ENCODE measurements at places on chromosomes 3 and 15.

DNA sequence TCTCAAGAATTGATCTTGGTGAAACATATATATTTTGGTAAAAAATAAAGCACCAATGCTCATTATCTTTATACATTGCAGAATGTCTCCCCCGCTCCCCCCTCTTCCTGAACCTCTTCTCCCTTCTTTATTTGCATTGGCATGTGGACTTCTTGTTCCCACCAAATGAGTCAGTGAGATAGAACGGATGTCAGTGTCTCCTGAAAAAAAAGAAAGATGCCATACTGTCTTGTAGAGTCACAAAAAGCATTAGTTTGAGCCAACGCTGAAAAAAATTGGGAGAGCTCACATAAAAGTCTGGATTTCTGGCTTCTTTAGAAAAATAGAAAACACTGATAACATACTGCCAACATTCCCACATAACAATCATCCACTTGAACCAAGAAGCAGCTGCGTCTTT is 32.0 kb upstream of the STXBP5L start:
- peak; percentile 22 for DNase-seq

DNA sequence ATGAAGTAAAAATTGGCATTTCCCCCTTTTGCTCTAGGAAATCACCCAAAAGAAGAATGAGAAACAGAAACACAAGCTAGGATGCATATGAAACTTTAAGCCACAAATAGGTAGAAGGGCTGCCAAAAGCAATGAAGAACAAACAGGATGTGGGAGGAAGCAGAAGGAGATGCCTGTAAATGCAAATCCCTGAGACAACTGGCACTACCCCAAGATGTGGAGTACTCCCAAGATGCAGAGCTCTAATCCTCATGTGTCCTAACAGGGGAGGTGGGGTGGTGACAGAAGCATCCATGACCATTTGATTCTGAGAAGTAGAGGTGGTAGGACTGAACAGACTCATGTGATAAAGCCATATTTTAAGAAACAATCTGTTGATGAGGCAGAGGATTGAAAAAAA is 31.9 kb upstream of the ZNF280D start:
- no peak for DNase-seq

DNA sequence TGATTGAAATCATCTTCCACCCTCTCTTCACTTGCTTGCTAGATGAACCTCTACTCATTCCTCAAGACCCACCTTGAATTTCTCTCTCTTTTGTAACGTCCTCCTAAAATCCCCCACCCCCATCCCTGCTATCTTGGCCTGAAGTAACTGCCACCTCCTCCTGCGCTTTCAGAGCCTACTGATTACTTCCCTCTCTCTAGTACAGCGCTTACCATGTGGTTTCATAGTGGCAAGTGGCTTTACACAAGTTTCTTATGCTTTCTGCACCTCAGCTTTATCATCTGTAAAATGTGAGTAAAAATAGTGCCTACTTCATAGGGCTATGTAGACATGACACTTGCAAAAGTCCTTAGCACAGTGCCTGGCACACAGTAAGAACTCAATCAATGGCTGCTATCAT is 28.7 kb upstream of the DAZL start:
- DNase-seq = no peak

- DNase-seq = no peak
Measured at GRCh38 chr3:185847506-185847905, 22.7 kb upstream of the IGF2BP2 start.

Data from NCI-H446 (cell line).